Thoracic aorta endothelial cell (primary cell): ENCODE measurements at places on chromosomes 13 and 19. TPM values are rescaled to one million over a fixed set of nuclear protein-coding genes. Genes with fewer than 3 reads are reported as not detected.

Gene ARRDC5
- not detected in 2 replicates for total RNA-seq

Gene TMIGD2
- total RNA-seq: not detected in 2 replicates

Gene MYO1F
- under 0.01 and 0.36 TPM in 2 replicates for total RNA-seq

Gene PABPC3
- total RNA-seq: 0.22 and 0.27 TPM in 2 replicates

Gene FGF21
- total RNA-seq: not detected in 2 replicates

Gene SPTBN4
- total RNA-seq: 0.07 TPM in 1 of 2 replicates, not detected in the other
